HT-29 (cell line): ENCODE measurements at places on chromosomes 2 and 18. TPM values are rescaled to one million over a fixed set of nuclear protein-coding genes. Genes with fewer than 3 reads are reported as not detected.

DNA sequence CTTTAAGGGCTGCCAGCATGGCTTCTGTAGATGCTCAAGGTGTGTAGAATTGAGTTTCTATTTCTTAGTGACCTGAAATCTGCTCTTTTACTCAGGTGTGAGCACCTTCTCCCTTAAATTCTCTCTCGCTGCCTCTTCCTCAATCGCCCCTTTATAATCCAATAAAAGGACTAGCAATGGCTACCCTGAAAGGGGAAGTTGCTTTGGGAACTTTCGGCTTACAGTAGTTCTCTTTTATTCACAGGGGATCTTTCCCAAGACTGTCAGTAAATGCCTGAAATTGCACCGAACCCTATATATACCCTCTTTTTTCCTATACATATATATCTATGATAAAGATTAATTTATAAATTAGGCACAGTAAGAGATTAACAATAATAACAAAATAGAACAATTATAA is 121.8 kb downstream of the ACTR3 start:
- DNase-seq: no peak

DNA sequence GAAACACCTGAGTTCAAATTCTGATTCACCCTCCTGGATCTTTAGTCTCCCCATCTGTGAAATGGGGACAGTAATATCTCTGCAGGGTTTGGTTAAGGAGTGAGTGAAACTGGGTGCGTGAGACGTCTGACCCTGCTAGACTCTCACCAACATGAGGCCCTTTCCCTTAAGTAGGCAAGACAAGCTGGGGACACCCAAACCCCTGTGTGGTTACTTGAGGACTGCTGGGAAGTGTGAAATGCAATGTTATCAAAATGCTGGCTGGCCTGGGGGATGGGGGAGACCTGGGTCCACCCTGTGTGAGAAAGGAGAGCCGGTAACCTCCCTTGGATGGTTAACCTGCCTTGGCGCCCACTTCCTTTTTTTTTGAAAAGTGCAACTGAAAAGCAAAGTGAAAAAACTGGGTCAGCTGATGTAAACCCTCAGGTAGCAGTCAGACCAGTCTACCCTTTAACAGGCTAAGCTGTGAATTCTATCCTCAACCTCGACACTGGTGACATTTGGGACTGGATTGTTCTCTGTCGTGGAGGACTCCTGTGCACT is 82.3 kb downstream of the INPP5D start:
- no peak for DNase-seq

Gene LYG2
- not detected in 2 replicates for total RNA-seq

Gene PUM2
- 20.2 and 23.1 TPM in 2 replicates for total RNA-seq

Gene PRKCE
- 17.7 and 21.2 TPM in 2 replicates for total RNA-seq

Gene SALL3
- total RNA-seq: not detected in 2 replicates

DNA sequence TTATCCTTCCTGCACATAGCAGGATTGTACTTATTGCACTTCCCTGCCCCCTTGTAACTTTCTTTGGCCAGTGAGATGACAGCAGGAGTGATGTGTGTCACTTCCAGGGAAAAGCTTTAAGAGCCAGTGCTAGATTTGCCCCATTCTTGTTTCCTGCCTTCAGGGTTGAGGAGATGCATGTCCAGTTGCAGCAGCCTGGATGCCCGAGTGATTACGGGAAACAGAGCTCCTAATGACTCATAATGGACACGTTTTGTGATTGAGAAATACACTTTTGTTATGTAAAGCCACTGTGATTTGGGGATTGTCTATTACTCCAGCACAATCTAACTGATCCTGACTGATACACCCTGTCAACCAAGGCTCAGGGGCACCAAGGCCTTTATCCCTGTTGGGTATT is 5.0 kb upstream of the TET3 start:
- DNase-seq: peak; percentile 23

DNA sequence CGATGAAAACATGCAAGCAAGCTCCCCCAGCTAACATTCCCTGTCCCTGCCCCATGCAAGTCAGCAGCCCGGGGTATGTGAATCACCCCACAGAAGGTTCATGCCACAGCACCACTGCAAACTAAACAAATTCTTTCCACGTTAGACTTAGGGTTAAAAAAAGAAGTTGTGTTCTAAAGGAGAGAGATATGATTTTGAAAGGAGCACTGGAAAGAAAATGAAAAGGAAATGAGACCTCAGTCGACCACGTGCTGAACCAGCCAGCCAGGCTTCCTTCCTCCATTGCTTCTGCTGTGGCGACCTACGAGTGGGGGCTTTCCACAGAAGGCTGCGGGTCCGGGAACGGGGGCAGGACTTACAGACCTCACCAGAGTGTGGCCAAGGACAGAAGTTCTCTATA is 52.0 kb downstream of the ARL4C start:
- DNase-seq: no peak

- DNase-seq: no peak
These were observed 119.1 kb downstream of the NDUFA10 start for GRCh38 chr2:239905884-239906654.

- DNase-seq: no peak
These were observed 80.6 kb downstream of the ARHGAP15 start for GRCh38 chr2:143209570-143210445.

GRCh38 chr18:51151568-51152511 is 45.6 kb downstream of the MEX3C start:
- no peak for DNase-seq
